ENCODE measurements at places on chromosomes 4 and X.

- no peak for DNase-seq
Measured at GRCh38 chrX:132568291-132568690, 79.5 kb upstream of the MBNL3 start.

DNA sequence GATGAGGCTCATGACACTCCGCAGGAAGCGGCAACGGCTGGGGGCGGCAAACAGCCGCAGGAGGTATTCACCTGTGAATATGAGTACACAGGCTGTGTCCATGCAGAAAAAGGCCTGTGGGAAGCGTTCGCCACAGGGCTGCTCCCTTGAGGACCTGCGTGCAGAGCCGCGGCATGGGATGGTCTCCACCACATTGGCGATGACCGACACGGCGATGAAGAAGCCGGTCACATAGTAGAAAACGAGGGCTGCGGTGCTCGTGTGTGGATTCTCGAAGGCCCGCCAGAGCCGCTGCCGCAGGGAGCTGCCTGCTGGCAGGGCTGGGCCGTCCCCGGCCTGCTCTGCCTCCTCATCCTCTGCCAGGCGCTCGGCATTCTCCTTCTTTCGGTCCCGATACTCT, 2.2 kb downstream of the KCND1 start:
- DNase-seq: no peak

DNA sequence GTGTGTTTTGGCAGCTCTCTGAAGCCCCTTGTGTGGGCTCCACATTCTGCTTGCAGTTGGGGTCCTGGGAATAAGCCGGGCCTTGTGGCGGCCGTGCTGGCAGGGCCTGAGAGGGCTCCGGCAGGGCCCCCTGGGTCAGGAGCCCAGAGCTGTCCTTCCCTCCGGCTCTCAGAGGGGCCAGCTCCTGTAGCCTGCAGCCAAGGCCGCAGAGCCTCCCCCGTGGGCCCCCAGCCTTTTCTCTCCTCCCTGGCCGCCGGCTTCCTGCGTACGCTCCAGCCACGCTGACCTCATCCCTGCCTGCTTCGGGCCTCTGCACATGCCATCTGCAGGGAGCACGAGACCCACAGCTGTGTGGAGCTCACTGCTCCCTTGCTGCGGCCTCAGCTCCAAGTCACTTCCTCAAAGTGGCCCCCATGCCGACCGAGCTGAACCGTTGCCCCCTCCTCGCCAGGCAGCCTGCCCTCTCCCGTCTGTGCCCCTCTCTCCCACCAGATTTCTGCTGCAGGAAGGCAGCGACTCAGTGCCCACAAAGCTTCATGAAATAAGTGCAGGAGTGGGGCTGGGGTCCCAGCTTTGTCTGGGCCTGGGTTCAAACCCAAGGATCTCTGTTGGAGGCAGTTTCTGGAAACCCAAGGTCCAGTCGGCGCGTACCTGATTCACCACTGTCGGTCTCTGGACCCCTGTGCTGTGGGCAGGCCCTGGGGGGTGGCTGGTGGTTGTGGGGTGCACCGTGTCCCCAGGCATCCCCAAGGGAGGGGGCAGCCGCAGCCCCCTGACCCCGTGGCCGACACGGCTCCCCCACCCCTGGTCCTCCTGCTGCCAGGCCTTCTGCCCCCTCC, 57.1 kb upstream of the NKX1-1 start:
- no peak for DNase-seq

- no peak for DNase-seq
Measured at GRCh38 chr4:17758485-17758884, 22.9 kb downstream of the FAM184B start.

- no peak for DNase-seq
Measured at GRCh38 chr4:12929784-12930183, 554.4 kb downstream of the RAB28 start.

- DNase-seq: no peak
Measured at GRCh38 chr4:76830964-76831703, 66.8 kb downstream of the SOWAHB start.

DNA sequence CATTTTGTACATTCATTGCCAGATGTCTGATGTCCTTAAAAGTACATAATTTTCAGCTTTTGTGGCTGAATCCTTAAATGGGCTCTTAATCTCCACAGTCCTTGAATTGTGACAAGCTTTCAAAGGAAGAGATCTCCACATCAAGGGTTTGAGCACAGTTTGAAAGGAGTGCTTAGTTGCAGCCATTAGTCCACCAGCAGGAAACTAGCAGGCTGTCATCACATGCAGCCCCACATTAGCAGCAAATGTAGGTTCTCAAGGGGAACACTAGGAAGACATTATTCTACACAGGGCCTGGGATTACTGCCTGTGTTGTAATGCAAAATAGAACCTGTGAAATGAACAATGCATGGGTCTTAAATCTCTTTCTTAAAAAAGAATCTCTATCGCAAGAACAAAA, 173.2 kb downstream of the CBLL2 start:
- DNase-seq: peak; percentile 51
